ENCODE measurements at places on chromosomes 5 and 9.

GRCh38 chr5:53556001-53556400 is 4.4 kb upstream of the NDUFS4 start:
- no peak for DNase-seq

DNA sequence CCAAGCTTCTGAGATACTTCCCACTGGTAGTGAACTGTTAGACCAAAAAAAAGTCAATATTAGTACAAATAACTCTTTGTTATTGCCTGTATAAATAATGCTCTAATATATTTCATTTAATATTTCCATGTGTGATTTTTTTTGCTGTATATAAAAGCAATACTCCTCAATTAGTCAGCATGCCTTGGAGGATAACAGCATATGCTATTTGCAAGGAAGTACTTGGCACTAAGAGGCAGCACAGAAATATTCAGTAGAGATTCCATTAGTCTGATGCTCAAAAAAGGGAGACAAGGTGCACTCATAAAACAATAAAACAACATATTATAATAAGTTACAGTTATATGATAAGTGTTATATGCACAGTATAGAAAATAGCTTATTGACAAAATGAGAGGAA is 296.6 kb upstream of the MPDZ start:
- no peak for DNase-seq

DNA sequence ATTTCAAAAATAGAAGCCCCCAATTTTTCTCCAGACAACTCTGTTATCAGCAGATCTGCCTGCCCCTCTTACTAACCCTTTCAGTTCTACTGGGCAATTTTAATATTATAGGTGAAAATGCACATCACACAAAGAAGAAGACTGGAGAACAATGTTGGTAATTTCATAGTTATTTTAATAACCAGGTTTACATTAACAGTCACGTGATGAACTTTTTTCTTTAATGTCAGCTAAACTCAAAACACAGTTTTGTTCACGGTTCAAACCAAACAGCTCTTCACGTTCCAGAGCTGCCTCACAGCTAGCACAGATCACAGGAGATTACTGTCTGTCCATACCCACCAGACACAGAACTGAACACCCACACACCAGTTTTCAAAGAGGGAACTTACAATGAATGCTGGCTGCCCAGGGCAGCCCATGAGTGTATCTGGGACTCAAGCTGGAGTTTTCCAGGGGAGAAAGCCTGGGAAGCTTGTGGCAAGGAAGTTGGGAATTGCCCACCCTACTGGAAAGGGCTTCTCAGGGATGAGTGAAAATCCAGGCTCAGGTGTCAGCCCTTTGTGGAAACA is 119.1 kb downstream of the DPYSL3 start:
- no peak for DNase-seq

GRCh38 chr9:109274884-109275730 is 45.8 kb downstream of the EPB41L4B start:
- no peak for DNase-seq

DNA sequence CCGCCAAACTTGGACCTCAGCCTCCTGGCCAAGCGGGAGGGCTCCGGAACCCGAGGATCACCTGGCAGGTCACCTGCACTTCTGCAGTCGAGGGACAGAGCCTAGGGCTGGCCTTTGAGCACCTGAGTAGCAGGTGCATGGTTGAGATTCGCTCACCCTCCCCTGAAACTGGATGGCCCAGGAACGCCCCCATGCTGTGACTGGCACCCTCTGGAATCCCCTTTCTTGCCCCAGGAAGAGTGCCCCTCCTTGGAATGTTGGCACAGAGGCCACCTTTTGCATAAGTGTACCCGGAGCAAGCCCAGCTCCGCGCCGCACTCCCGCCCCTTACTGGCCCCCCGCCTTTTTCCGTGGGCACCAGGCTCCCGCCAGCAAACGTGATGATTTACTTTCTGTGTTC is 112.5 kb upstream of the IER5L start:
- DNase-seq: no peak

DNA sequence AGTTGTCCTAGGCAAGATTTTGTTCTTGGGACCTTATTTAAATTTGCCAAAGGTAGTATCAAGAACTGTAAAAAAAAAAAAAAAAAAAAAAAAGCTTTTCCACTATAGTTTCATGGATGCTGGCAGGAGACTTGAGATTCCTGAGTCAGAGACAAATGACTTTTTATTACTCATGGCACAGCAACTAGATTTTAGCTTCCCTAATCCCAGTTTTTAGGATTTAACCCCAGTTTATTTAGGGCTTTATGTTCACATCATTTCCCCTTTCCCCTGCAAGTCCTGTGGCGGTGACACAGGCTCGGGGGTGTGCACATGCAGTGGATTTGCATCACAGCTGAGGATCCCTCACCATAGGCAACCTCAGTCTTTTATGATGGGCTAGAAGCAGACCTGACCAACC is 144.9 kb downstream of the GOLPH3 start:
- DNase-seq: no peak

- DNase-seq: no peak
These were observed 39.7 kb upstream of the SHC3 start for GRCh38 chr9:89218040-89218928.

DNA sequence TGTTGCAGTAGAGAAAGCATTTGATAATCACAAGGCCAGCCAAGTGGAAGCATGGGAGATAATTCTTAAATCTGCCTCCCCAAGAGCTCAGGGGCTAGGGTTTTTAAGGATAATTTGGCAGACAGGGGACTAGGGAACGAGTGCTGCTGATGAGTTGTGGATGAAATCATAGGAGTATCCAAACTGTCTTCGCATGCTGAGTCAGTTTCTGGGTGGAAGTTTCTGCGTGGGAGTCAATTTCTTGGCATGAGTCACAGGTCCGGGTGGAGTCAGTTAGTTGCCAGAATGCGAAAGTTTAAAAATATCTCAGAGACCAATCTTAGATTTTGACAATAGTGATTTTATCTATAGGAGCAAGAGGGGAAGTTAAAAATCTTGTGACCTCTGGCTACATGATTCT is 112.6 kb downstream of the TMC1 start:
- DNase-seq: no peak

- no peak for DNase-seq
These were observed at the start of gene IL7R for GRCh38 chr5:35856765-35857351. TSS of gene IL7R (plus strand) at chr5:35856891. CDS start at chr5:35856978, 87 bp downstream.

DNA sequence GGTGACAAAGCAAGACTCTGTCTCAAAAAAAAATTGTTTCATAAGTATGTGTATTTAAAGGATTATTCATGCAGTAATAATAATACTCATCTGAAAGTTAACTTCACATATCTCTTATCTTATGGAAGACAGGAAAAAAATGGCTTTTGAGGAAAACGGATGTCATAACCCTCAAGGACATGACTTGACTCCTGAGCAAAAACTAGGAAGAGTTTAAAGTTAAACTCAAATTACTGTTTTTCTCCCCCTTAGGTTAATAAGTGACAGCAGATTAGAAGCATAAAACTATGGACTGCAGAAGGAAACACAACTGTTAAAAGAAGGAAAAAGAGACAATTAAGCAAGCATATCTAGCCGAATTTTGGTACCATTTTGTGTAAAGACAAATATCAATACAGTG is 16.5 kb downstream of the DHX29 start:
- DNase-seq: no peak

DNA sequence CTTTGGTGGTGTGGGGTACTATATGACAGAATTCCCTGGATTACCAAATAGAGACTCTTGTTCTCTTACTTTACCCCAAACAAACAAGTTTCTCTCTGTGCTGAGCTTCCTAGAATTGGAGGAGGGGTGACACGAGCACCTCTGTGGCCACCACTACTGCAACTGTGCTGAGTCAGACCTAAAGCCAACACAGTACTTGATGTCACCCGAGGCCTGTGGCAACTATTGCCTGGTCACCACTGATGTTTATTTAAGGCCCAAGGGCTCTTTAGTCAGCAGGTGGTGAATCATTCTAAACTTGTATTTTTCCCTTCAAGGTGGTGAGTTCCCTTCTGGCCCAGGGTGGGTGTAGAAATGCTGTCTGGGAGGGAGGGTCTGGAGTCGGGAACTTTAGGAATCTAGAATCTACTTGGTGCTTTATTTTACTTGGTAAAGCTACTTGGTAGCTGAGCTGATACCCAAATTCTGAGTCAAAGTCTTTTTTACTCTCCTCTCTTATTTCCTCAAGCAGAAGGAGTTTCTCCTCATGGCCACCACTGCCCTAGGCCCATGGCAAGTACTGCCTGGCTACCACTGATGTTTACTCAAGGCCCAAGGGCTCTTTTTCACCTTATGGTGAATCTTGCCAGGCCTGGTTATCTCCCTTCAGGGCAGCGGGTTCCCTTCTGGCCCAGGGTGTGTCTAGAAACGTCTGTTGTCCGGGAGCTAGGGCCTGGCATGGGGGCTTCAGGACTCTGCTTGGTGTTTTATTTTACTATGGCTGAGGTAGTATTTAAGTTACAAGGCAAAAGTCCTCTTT is 9.8 kb downstream of the LURAP1L start:
- DNase-seq: no peak

DNA sequence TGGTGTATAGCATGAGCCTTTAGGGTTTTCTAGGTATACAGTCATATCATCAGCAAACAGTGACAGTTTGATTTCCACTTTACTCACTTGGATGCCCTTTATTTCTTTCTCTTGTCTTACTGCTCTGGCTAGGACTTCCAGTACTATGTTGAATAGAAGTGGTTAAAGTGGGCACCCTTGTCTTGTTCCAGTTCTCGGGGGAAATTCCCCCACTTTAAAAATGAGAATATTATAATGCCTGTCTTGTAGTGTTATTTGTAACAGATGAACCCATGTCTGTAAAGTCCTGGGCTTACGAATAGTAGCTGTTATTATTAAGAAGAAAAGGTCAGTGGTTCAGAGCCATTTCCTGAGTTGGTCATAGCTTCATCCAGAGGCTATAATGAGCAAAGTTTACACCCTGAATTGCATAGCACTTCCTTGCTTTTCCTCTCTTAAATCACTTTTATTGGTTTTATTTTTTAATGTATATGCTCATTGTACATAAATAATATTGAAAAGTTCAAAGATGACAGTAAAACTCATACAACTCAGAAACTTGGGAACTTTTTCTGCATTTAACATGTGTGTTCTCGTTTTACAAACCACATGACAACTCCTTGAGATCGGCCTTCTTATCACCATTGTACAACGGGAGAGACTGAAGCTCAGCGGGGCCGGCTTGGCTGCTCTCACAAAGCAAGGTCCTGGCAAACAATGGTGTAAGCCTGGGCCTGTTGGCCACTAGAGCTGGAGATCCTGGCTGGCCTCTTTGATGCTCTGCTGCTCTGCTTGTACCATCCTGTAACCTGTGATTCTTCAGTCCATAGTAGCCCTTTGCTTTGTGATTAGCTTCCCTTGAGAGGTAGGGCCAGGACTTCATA is 85.2 kb downstream of the CYFIP2 start:
- DNase-seq: no peak

DNA sequence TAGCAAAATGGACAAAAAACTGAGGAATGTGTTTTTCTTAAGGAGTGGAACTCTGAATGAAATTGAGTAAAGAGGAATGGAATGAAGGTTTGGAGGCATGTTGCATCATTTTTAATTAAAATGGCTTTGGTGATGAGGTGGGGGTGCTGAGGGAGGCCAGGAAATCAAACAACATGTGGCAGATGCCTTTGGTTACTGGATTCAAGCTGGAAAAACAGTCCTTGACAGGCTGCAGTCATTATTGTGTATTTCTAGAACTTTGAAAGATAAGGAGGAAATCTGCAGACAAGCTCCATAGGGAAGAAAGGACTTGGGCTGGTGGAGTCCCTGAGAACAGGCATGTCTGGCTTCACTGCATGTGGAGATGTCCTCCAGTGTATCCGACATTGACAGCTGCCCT is 203.5 kb upstream of the HAPLN1 start:
- no peak for DNase-seq

- DNase-seq: no peak
These were observed 91.7 kb downstream of the CD180 start for GRCh38 chr5:67104859-67105258.

GRCh38 chr5:126878634-126879033 is 101.7 kb downstream of the LMNB1 start:
- no peak for DNase-seq

DNA sequence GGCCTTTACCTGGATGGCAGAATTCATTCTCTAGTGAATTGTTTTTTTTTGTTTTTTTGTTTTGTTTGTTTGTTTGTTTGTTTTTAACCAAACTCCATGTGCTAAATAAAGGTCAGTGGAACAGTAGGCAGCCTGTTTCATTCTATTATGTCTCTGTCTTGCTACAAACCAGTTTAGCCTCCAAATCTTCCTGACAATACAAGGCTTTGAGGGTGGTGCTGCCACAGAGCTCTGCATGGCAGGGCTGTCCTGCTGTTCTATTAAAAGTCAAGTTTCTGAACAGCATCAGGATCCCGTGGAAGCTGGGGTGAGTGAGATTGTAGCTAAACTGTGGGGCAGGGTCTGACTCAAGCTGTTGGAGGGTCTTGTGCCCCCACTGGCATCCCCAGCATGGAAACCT is 144.1 kb upstream of the MAST4 start:
- no peak for DNase-seq

DNA sequence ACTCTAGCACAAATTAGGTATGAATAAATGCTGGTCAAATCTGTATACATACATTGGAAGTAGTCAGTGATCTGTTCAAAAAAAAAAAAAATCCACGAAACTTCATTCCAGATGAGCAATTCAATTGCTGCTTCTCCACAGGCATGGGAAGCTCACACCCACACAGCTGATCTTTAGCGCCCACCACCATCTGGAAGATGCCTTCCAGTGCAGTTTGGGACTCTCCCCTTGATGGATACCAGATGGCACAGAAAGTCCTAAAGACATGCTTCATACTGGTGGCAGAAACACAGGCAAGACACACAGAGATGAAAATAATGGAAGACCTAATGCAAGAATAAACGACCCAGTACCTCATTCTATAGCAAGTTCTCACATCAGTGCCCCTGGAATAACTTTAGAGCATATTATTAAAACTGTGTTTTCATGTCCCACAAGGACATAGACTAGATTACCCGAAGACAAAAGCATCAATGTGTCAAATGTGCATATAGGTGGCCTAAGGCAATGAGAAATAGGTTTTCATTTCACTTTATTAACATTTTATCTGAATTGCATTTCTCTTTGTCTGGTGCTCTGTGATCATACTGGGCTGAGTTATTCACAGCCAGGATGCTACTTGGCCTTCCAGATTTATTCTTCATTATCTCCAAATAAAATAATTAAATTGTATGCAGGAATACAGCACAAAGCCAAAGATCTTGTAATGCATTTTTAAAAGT is 135.4 kb upstream of the TAS2R1 start:
- DNase-seq: no peak

- DNase-seq: no peak
These were observed 196.3 kb downstream of the MLLT3 start for GRCh38 chr9:20426019-20426418.

- no peak for DNase-seq
These were observed 15.8 kb upstream of the CACFD1 start for GRCh38 chr9:133443982-133444381.

All from C1 segment of cervical spinal cord (tissue), 14 donors.